ENCODE measurements at places on chromosomes 11 and 22.

DNA sequence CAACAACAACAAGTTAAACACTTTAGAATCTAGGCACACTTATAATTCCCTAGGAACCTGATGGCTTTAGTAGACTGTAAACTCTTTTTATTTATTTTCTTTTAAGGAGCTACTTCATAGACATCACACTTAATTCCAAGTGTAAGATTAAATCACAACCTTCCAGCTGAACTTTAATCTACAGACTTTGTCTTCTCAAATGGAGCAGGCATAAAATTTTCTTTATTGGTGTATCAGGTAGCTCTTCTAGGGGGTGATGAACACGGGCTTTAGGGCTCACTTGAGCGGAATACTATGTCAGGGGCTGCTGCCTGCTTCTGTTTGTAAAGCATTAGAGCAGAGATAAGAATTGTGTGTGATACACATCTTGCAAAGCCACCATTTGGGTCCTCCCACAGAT is 525.8 kb upstream of the FAT3 start:
- no peak overlapping the region for H3K4me3 ChIP-seq
- DNase-seq, result no peak
- peaks cover 37% of the 10 kb centered on the region for H3K27me3 ChIP-seq
- H3K4me1 ChIP-seq, result no peaks in the 10 kb centered on the region

GRCh38 chr11:86070142-86071056 is 1.5 kb upstream of the PICALM start:
- H3K4me1 ChIP-seq, result peaks cover 21% of the 10 kb centered on the region
- H3K27ac ChIP-seq, result peak overlapping the region; percentile 100
- no peak overlapping the region for H3K4me3 ChIP-seq
- no peaks in the 10 kb centered on the region for H3K27me3 ChIP-seq

- no peaks in the 10 kb centered on the region for H3K4me1 ChIP-seq
- H3K4me3 ChIP-seq, result no peak overlapping the region
- DNase-seq, result no peak
- no peaks in the 10 kb centered on the region for H3K36me3 ChIP-seq
- peaks cover 17% of the 10 kb centered on the region for H3K27me3 ChIP-seq
- H3K27ac ChIP-seq, result no peak overlapping the region
Observed at GRCh38 chr11:77035039-77035438, 841 bp downstream of the B3GNT6 start.

DNA sequence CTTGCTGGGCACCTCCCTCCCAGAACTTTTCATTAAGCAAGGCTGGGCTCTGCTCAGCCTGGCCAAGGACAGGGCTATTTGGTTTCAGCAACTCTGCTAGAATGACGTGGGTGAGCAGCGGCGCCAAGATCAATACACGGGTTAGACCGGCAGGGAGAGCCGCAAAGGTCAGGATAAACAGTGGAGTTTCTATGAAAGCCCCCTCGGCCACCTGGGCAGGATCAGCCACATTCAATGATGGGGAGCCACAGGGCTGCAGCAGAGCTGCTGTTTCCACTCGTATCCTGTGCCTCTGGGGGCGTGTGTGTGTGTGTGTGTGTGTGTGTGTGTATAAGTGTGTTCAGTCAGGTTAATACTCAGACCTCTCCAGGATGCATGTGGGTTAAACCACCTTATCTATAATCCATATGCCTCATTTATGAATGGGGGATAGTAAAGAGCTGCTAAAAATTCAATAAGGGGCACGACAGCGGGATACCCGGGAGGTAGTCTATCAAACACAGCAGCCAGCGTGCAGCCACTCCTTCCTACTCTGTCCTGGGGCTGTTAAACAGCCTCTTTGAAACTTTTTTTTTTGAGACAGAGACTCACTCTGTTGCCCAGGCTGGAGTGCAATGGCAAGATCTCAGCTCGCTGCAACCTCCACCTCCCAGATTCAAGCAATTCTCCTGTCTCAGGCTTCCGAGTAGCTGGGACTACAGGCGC is 34.8 kb downstream of the MYH9 start:
- DNase-seq, result no peak
- H3K4me3 ChIP-seq, result no peak overlapping the region
- no peaks in the 10 kb centered on the region for H3K36me3 ChIP-seq
- H3K27me3 ChIP-seq, result no peaks in the 10 kb centered on the region

DNA sequence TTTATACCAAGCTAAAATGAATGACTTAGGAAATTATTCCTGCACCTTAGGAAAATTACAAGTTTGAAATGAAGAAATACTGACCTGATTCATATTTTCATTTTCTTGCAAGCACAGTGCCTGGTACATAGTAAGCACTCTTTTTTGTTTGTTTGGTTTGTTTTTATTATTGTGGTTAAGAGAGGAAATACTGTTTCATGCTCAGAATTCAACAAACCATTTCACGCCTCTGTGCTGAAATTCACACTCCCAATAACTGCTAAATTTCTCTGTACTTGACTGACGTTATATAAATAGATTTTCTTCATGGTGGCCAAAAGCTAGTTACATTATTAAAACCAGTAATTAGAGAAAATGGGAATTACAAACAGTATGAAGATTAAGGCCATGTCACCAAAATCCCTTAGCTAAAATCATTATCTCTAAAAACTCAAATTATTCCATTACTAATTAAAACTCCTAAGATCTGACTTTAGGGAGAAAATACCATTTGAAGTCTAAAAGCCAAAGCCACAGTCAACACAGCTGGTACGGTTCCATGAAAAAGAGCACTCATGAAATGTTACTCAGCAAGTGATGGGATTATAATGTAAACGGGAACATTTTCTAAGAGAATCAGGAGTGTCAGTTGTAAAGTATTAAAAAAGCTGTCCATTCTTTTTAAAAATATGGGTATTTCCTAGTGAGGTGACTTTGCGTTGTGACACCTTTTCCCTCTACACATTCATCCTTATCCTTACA is 77.8 kb upstream of the DDI1 start:
- no peaks in the 10 kb centered on the region for H3K4me1 ChIP-seq
- H3K27me3 ChIP-seq, result no peaks in the 10 kb centered on the region
- H3K27ac ChIP-seq, result no peak overlapping the region
- no peak for DNase-seq

DNA sequence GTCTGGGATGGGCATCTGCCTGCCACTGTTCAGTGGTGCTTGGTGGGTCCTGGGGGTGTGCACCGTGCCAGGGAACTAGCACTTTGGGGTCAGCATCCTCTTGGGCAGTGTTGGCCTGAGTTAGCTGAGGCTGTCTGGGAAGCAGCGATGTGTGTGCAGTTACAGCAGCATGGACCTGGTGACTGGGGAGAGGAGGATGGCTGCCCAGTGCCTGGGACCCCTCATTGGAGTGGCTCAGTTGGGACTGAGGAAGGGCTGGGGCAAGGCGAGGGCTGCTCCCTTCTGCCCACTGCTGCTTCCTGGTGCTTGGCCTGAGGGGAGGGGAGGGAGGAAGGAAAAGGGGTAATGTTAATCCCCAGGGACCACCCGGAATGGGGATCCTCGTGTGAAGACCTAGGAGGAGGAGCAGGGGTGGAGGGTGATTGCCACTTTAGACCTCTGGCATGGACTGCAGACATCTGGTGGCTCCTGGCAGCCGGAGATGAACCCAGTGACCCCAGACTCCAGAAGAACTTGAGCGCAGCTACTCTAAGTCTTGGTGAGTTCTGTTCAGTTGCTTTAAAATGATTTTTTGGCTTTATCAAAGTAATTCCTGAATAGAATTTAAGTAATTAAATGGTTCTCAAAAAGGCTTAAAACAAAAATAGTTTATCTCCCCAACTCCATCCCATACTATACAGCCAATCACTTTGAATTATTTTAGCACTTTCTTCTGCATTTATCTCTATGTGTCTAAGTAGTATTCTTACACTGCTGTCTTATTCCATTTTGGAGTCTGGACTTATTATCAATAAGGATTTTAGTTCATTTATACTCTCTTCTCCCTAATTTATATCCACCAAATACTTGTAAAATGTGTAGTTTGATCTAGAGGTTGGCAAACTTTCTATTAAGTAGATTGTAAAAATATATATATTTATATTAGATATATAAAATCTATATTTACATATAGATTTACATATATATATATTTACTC is 15.4 kb upstream of the TMEM191C start:
- no peak overlapping the region for H3K27ac ChIP-seq
- no peaks in the 10 kb centered on the region for H3K36me3 ChIP-seq
- no peak for DNase-seq
- H3K4me3 ChIP-seq, result no peak overlapping the region

DNA sequence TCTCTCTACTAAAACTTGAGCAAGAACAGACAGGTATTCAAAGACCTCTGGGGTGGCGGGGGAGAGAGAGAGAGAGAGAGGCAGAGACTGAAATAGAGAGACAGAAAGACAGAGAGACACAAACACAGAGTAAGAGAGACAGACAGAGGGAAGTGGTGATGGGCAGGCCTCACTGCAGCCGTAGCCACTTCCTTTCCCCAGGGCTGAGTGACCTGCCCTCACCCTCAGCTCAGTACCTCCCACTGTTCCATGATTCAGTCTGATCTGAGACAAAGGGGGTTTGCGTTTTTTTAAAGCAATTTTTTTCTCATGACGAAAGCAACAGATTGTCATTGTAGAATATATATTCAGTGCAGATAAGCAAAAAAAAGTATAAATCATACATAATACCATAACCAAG is 607.9 kb upstream of the B3GAT1 start:
- H3K4me3 ChIP-seq, result no peak overlapping the region
- no peaks in the 10 kb centered on the region for H3K36me3 ChIP-seq
- peaks cover 5% of the 10 kb centered on the region for H3K27me3 ChIP-seq

GRCh38 chr11:128506999-128507611 is 80.3 kb downstream of the ETS1 start:
- no peaks in the 10 kb centered on the region for H3K36me3 ChIP-seq
- no peak overlapping the region for H3K27ac ChIP-seq
- no peaks in the 10 kb centered on the region for H3K27me3 ChIP-seq
- no peak overlapping the region for H3K4me3 ChIP-seq

- no peak overlapping the region for H3K27ac ChIP-seq
- DNase-seq, result no peak
- H3K36me3 ChIP-seq, result no peaks in the 10 kb centered on the region
Observed at GRCh38 chr11:134062265-134063123, 6.4 kb upstream of the JAM3 start.

DNA sequence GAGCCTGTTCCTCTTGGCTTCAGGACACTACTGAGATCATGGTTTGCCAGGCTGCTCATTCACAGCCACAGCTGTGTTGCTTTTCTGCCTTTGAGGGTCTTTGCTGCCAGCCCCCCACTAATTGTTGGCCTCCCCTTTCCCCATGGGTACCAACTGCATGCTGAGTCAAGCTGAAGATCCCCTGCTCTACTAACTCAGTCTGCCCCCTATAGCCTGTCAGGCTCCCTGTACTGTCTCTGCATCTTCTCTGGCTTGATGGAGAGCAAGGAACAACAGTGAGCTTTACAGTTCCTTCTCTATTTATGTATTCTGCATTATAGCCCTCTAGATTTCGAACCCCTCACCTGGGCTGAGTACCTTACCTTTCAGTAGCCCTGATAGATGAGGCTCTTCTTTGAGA is 257.6 kb upstream of the CADM1 start:
- peaks cover 42% of the 10 kb centered on the region for H3K27me3 ChIP-seq
- H3K4me1 ChIP-seq, result no peaks in the 10 kb centered on the region
- no peak for DNase-seq
- H3K27ac ChIP-seq, result no peak overlapping the region

DNA sequence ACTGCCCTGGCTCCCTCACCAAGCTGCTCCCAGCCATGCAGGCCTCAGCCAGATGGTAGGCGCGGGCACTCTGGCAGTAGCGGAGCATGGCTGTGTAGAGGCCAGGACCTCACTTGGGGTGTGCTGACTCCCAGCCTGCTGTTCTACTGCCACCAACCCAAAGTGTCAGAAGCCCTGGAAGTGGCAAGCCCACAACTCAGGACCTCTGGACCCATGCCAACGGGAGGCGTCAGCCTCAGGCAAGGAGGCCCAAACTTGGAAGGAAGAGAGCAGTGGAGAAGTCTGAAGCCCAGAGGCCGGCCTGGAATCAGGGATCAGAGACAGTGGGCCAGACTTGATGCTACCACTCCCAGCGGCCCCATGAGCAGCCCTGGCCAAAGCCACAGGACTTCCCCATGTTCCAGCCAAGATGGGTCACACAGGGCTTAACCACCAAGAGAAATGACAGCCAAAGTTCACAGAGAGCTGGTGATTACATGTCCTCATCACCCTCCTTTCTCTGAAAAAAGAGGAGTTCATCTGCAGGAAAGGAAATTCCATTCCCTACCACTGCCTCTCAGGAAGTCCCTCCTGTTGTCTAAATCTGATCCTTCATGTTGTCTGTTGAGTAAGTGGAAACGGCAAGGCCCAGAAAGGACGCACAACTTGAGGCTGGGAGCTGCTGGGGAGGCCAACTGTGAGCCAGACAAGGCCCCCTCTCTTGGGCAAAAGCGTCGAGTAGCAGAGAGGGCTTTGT is 4.4 kb downstream of the ARRB1 start:
- peaks cover 38% of the 10 kb centered on the region for H3K4me1 ChIP-seq
- peak; percentile 84 for DNase-seq
- no peaks in the 10 kb centered on the region for H3K27me3 ChIP-seq
- no peak overlapping the region for H3K4me3 ChIP-seq
- H3K36me3 ChIP-seq, result no peaks in the 10 kb centered on the region

DNA sequence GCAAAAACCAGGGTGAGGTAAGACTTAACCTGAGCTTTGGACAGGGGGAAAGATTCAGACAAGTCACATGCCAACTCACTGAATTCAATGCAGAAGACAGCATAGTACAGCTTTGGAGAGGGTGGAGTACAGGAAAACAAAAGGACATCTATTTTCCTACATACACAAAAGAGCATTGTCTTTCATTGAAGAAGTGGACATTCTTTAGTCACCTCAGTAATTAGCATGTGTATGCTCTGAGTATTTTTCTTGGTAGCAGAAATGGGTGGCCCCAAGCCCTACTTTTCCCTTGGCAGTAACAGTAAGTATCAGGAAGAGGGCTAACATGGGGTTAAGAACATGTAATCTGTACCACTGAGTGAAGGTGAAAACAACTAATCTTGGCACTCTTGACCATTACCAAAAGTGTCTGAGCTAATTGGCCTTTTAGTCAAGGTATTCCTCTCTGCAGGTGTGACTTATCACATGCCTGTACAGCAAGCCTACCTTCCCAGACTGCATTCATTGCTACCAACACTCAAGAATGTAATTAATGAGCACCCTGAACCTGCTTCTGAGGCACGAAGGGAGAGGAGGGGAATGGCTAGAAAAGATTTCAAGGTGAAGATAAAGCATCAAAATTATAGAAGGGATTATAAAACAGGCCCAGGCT is 33.9 kb downstream of the SYTL2 start:
- peaks cover 12% of the 10 kb centered on the region for H3K4me1 ChIP-seq
- no peak for DNase-seq
- H3K4me3 ChIP-seq, result no peak overlapping the region
- no peaks in the 10 kb centered on the region for H3K27me3 ChIP-seq
- H3K36me3 ChIP-seq, result no peaks in the 10 kb centered on the region

GRCh38 chr22:35400501-35400790 is 506 bp downstream of the MCM5 start:
- H3K27me3 ChIP-seq, result no peaks in the 10 kb centered on the region
- DNase-seq, result no peak
- peak overlapping the region; percentile 81 for H3K4me3 ChIP-seq
- no peak overlapping the region for H3K27ac ChIP-seq
- H3K36me3 ChIP-seq, result no peaks in the 10 kb centered on the region
- H3K4me1 ChIP-seq, result peaks cover 3% of the 10 kb centered on the region

Data from cardiac muscle cell (in vitro differentiated cells and primary cell).